ENCODE measurements at places on chromosomes 5 and 9. TPM values are rescaled to one million over a fixed set of nuclear protein-coding genes. Genes with fewer than 3 reads are reported as not detected.
A peak's percentile ranks its signal among the peaks of the same experiment; 100 is the strongest.

DNA sequence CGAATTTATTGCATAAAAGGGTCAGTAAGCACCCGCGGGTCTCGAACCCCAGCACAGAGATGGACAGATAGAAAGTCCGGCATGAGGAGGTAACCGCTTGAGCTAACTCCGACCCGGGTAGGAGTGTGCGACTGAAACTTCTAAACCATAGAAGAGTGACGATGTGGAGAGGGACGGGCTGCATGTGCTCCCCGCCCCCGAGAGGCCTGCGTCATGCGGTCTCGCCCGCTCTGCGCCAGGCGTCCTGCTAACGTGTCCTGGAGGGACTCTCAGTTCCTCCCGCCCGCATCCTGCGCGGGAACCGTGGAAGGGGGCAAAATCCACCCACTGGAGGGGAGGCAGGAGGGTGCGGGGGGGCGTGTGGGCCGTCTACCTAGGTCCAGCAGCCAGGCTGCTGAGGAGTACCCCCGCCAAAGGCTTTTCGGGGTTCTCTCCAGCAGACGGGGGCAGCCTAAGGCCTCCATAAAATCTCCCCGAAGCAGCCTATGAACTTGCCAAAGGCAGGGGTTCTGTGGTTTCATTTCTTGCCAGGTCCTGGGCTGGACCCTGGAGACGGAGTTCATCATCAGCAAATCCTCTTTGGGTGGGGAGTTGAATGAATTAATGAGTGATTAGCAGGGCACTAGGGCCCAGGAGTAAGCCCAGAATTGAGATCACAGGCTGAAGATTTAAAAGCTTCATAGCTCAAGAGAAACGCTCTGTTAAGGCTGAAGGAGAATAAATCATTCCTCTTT, 51.9 kb downstream of the TGFBI start:
- DNase-seq = peak; percentile 96

GRCh38 chr5:38451074-38451725, 105.2 kb downstream of the LIFR start:
- no peak for DNase-seq

DNA sequence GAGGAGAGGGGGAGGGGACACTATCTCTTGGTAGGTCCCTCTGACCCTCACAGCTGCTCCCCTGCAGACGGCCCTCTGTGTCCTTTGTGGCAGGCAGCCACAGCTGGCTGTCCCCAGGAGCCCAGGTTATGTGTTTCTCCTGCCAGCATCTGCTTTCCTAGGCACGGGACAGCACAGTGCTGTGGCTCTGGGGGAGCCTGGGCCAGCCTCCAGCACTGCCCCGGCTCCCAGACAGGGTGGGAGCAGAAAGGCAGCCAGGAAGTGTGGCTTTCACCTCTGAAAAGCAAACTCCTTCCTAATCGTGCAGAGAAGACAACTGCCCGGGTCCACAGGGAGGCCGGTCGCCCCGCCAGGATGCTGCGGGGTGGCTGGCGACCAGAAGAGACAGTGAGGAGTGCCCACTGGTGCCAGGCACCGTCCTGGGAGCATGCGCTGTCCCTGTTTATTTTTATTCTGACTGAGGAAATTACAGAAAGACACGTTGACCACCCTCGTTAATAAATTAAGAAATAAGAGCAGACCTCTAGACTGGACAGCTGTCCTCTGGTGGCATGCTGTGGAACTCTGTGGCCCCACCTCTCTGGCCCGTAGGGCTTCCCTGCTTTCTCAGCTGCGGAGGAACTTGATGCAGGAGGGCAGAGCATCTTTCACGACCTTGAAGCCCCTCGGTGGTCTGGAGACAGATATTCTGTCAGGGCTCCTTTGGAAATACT, 240.3 kb downstream of the FANCC start:
- DNase-seq = no peak

GRCh38 chr9:68904454-68904853, 109.5 kb downstream of the PRKACG start:
- DNase-seq = no peak

GRCh38 chr5:166046956-166047355, 2244.5 kb upstream of the WWC1 start:
- DNase-seq = no peak

DNA sequence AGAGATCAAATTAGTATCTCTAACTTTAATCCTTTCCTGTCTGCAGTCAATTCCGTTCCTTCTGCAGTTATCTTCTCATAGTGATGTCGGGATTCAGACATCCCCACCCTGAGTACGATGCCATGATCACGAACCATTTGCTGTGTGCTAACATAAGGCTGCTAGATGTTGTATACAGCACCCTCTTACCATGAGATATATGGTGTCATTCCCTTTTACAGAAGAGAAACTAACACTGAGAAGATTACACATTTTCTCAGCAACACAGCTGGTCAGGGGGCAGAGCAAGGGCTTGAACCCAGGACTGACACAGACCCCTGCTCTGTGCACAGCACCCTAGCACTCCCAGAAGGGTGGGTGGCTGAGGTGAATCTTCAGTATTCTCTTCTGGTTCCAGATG, 46.9 kb upstream of the HSD17B4 start:
- no peak for DNase-seq

Gene IFNA8
- not detected for total RNA-seq

Gene ATP6V0E1
- 260 TPM for total RNA-seq

GRCh38 chr9:129495620-129496472, 125.1 kb downstream of the C9orf50 start:
- peak; percentile 95 for DNase-seq

Gene FGF10
- 3.5 TPM for total RNA-seq

- DNase-seq = no peak
These were observed 263.5 kb downstream of the YTHDC2 start for GRCh38 chr5:113776832-113777525.

GRCh38 chr5:164359260-164360255, 854.1 kb downstream of the MAT2B start:
- no peak for DNase-seq

Gene ZBED3
- 16.6 TPM for total RNA-seq

DNA sequence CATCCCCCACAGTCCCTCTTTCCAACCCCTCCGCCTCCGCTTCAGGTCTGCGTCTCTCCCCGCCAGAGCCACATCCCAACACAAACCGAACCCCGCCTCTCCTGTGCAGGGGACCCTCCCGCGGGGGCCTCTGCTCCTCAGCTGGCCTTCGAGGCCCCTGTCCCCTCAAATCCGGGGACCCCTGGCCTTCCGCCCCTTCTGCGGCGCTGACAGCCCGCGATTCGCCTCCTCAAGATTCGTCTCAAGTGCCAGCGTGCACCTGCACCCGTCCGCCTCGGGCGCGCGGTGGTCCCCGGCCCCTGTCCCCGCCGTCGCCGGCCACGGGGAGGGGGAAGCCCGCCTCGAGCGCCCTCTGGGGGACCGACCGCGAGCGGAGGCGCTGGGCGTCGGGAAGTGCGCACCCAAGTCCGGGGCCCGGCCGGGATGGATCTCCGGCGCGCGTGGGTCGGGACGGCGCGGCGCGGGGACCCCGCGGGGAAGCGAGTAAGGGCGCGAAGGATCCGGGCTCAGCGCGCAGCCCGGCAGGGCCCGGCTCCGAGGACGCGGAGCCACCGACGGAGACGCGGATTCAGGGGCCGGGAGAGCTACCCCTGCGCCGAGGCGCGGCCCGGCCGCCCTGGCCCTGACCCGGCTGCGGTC, 623 bp downstream of the FLT4 start:
- DNase-seq = no peak

Gene CDC42SE2
- 47.6 TPM for total RNA-seq

GRCh38 chr9:71112866-71113265, 8.6 kb downstream of the TRPM3 start:
- DNase-seq = no peak

Gene IRX2
- total RNA-seq = 0.26 TPM

DNA sequence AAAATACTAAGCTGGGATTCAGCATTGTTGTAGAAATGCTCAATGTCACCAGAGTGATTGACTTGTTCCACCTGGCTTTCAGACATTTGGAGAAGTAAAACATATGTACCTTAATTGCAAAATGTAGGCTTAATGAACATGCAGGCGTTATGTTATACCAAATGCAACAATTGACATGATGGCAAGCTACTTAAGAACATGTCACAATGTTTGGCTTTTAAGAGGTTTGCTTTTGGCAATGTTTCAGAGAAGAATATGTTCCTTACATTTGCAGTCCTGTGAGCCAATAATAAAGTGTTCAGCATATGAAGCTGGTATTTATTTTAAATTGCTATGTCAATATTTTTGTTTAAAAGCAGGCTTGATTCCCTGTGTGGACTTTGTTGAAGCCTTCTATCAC, 111.7 kb upstream of the NUDT12 start:
- DNase-seq = no peak

DNA sequence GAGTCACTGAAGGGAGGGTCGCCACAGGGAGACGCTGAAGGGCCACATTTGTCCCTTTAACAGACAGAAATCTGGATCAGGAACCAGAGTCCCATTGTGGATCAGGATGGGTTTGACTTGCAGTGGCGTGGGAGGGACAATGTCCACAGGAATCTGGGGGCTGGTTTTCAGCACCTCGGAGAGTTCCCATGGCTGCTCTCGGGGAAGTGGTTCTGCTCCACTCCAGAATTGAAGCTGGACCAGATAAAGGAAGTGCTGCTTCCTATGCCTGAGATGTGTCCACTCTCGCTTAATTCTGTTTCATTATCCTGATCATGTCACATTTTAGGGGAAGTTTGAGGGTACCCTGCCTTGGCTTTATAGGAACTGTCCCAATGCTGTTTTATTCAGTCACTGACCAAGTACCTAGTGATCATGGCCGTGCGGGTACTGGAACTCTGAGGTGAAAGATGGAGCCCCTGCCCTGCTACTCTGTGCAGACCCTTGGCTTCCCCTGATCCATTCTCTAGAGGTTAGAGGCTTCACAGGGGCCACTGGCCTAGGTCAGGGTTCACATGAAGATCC, 28.7 kb downstream of the ENHO start:
- DNase-seq = peak; percentile 60

DNA sequence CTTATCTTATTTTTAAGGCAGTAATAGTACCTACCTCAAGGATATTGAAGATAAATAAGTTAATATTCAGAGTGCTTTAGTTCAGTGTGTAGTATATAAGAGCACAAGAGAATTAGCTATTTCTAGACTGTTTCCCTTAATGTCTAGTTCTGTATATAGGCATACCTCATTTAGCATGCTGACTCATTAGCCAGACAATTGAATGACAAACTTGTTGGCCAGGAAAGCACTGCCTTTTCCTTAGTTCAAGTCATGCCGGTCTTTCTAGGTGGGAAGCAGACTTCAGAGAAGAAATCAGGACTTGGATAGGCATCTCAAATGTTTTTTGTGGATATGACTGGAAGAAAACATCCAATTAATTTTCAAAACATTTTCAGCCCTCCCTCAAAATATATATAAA, 3.2 kb upstream of the FBXO4 start:
- no peak for DNase-seq

DNA sequence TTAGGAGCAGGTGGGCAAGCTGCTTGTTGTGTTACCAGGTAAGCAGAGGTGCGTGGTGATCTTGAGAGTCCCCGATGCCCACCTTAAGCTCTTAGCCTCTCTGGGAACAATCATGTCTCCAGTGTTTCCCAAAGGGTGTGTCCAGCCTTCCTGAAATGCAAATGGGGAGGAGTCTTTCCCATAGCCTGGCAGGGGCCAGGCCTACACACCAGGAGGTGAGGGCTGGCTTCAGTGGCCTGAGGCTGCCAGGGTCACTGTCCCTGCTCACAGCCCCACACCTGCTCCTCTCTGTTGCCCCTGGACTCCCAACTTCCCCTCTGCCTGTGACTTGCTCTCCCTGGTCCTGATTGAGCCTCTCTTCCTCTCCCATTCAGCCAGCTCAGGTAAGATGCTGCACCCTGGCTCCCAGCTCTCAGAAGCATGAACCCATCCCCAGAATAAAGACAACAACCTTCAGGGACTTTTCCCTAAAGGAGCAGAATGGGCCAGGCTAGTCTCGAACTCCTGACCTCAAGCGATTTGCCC, 65.7 kb upstream of the PHYKPL start:
- DNase-seq = no peak

Gene REEP2
- total RNA-seq = 7.6 TPM

DNA sequence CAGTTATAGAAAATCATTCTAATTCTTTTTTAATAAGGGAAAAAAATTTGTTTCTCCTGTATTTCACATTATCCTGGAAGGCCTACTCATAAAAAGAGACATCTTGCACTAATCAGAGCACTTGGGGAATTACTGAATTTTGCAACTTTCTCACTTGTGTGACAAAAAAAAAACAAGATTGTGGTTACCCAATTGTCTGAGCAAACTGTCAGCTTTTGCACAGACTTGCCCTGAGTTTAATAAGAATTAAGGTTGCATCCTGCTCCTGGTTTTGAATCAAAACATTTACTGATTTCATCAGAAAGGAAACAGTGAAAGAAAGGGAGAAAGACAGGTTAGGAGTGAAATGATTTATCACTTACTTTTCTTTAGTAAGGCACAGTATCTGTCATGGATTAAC, 10.6 kb upstream of the SH3RF2 start:
- DNase-seq = no peak

- DNase-seq = peak; percentile 26
These were observed 184.6 kb upstream of the MAP1B start for GRCh38 chr5:71922584-71923106.

- no peak for DNase-seq
These were observed 710 bp downstream of the WNK2 start for GRCh38 chr9:93184432-93185265.

- no peak for DNase-seq
These were observed 118.0 kb downstream of the ESM1 start for GRCh38 chr5:54867310-54867944.

GRCh38 chr5:146076028-146076427, 29.3 kb downstream of the PLAC8L1 start:
- no peak for DNase-seq

Gene ADAMTS12
- 2.2 TPM for total RNA-seq

DNA sequence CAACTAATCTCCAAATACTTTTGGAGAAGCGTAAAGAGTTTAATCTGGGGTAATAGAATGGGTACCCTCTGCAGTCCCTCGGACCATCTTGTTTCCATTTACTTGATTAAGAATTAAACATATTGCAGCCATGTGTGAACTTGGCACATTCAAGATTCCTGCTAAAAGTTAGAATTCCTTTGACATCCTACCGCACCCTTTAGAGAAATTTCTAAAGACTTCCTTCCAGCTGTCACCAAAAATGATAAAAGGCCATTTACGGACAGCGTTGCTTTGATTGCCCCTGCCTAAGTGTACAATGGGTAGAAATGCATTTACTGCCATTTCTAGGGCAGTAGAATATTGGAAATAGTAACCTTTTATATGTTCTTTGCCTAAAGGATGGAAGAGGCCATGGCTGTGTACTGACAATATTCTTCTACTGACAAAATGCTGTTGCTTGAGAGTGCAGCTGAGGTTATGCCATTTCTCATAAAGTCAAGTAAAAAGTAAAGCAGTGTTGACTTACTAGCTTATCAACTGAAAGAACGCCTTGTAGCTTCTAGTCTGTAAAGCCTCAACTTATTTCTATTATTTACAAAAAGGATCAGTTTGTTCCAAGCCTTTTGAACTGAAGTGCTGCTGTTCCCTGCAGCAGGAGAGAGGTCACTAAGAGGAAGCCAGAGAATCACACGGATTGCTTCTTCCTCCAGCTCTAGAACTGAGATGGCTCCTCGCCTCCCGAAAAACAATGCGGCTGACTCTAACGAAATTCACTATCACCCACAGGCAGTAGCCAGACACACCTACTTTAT, 139.8 kb upstream of the BASP1 start:
- DNase-seq = no peak

- no peak for DNase-seq
These were observed 129.4 kb downstream of the C9orf152 start for GRCh38 chr9:110078604-110079003.
